Putamen (tissue), 1 donor: ENCODE measurements at places on chromosomes 16 and 17.

DNA sequence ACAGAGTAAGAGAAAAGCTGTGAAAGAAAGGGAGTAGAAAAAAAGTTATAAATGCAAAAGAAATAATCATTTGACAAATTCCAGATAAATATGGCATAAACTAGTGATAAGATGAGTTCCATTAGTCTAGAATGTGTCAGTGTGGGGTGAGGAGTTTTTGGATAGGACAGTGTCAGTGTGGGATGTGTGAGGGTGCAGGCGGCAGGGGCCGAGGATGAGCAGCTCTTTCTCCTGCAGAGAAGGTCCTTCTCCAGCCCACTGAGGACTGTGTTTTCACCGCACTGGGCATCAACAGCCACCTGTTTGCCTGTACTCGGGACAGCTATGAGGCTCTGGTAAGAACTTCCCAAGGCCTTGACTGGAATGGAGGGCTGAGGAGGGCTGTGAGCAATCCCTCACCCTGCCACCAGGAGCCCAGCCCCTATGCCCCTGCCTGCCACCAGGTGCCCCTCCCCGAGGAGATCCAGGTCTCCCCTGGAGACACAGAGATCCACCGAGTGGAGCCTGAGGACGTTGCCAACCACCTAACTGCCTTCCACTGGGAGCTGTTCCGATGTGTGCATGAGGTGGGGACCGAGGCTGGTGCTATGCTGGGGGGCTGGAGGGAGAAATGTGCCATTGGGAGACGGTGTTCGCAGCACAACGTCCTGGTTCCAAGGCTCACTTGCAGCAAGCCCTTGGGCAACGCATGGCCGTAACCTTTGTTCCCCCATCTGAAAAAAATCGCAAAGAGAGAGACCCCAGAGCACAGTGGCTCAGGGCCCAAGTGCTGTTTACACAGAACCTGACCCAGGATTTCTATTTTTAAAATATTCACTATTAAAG lies 13.1 kb downstream of the RAPGEFL1 start:
- no peak for DNase-seq

DNA sequence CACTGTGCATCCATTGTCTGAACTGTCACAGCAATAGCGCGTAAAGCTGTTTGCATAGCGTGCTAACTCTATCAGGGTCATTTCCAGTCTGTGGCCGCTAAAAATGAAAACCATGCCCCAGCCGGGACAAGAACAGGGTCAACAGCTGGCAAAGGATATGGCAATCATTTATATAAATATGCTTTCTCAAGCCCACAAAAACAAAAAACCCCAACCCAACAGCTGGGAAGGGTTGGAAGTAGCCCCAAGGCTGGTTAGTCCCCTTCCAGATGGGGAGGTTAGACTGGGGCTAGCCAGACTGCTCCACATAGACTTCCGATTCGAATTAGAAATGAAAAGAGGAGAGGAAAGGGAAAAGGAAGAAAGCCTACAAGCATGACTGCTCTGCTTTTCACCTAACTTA lies 203.3 kb upstream of the TBX2 start:
- DNase-seq: no peak

DNA sequence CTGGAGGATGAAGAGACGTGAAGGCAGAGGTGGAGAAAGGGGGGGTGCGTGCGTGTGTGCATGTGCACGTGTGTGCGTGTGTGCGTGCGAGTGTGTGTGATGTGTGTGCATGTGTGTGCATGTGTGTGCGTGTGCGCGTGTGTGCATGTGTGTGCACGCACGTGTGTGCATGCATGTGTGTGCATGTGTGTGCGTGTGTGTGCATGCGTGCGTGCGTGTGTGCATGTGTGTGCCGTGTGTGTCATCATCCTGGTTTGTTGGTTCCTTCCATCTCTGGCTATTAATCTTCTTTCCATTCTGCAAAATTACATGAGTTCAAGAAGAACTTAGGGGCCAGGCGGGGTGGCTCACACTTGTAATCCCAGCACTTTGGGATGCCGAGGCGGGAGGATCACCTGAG lies 17.0 kb upstream of the RPL38 start:
- DNase-seq: no peak

DNA sequence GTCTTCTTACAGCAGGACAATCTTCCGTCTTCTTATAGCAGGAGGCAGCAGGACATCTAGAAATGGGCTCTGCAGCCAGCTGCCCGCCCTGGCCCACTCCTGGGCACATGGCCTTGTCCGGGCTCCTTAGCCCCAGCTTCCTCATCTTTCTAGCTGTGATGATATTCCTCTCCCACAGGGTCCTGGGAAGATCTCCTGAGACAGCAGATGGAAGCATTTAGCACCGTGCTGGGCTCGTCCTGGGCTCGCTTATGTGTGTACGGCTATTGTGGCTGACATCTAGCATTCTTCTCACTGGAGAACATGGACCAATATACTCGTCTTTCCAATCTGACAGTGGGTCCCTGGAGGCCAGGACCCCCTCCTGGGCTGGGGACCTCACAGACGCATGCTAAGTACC lies 48.5 kb downstream of the TIMM22 start:
- DNase-seq: no peak

GRCh38 chr17:19325542-19325941 lies 37.0 kb downstream of the B9D1 start:
- DNase-seq: no peak

DNA sequence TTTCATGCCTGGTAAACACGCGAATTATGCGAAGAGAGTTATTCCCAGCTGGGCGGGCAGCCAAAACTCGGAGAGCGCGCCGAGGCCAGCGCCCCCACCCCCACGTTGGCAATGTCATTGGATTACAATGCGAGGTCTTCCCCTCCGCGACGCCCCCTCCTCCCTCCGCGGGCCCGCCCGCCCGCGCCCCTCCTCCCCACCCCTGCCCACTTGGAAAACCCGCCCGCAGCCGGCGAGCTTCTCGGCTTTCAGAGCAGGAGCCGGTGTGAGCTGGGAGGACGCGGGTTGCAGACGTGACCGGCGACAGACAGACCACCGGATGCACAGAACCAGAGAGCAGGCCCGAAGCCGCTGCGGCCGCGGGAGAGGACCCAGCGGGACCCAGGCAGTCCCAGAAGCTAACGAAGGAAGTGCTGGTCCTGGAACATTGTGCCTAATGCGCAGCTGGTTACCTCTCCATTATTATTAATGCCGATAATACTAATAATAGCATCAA lies 4.0 kb downstream of the NOG start:
- no peak for DNase-seq

DNA sequence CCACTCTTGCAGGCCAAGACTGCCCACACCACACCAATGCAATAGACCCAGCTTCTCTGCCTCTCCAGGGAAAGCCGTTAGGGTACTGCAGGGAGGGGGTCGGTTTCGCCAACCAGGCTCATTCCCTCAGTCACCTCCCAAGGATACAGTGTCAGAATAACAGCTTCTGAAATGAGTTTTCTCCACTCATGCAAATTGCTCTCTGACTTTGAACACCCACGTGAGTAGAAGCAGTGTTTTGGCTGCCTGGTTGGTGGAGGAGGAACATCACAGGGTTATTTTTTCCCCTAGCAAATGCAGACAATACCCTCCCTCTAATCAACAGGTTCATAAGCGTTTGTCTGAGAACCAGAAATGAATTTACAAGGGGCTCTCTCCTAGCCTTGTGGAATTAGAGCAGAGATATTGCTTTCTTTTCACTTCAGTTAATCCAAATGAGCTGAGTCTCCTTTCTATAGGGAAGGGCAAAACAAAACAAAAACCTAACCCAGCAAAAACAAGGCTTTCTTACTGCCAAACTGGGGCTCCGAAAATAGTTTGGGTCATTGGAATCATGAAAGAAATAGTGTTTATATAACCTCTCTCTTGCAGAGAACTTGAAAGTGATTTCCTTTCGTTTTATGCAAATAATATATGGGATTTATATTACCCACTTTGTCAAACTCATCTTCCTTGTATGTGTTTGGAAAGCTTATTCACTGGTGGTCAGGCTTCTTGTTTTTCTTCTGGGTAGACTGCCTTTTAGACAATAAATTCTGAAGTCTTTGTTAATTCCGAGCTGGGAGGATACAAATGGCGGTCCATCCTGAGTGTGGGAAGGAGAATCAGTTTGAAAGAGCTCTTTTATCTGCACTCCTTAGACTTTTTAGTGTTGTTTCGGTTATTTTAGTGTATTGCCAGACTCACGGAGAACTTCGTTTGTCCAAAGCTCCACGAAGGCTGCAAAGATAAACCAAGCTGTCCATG lies 229.9 kb downstream of the MSI2 start:
- no peak for DNase-seq

GRCh38 chr17:57715981-57716380 lies 29.1 kb downstream of the CCDC182 start:
- no peak for DNase-seq

GRCh38 chr17:71033336-71033735 lies 864.0 kb downstream of the KCNJ2 start:
- DNase-seq: no peak

DNA sequence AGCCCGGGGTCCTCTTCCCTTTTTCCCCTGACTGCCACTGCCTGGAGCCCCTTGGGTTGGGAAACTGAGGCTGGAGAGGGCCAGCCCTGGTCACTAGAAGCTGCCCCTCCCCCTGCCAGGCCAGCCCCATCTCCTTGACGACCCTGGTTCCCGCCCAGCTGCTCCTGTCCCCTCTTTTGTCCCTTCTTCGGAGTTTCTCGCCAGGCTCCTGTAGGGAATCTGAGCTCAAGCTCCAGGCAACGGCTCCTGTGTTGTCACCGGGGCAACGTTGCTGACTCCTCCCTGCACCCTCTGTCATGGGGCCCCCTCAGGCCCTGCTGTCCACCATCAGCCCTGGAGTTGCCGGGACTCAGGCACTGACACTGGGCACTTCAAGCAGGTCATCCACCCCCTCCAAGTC lies 5.7 kb downstream of the LLGL1 start:
- no peak for DNase-seq

DNA sequence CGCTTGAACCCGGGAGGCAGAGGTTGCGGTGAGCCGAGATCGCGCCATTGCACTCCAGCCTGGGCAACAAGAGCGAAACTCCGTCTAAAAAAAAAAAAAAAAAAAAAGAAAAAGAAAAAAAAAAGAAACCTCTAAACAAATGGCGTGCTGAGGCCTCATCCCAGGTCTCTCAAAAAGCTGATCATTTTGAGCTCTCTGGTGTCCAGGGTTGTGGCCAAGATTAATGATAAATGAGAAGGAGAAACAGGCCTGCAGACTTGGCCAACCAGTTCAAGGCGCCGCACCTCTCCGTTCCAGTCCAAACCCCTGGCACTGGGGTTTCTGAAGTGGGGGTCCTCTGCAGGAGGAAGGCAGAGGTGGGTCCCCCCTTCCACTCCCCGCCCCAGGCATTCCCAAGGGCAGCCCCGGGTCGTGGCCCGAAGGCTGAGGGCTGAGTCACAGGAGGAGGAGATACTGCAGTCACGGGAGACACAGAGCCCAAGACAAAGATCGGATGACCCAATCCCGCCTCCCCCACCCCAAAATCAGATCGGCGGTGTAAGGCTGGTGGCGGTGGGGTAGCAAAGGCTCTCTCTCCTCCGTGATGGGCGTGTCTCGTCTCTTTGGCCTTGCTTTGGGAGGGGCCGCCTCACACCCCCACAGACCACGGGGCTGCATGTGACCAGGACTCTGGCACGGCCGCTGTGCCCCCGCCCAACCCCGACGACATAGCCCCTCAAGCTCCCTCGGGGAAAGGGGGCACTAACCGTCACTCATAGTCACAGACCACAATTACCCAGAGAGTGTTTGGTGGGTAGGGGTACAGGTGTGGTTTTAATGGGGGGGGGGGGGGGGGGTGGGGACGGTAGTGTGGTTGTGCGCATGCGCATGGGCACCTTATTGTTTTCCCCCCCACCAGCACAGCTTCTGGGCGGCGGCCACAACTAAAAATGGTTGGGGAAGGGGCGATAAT lies 1.1 kb downstream of the VAT1 start:
- DNase-seq: no peak

- DNase-seq: no peak
Measured at GRCh38 chr16:17289674-17290635, 180.8 kb downstream of the XYLT1 start.

GRCh38 chr17:40862985-40863733 lies 3.9 kb downstream of the KRT12 start:
- no peak for DNase-seq

- DNase-seq: no peak
Measured at GRCh38 chr17:5592382-5592781, 8.1 kb upstream of the NLRP1 start.

GRCh38 chr17:8409966-8410882 lies 12.6 kb upstream of the RNF222 start:
- DNase-seq: peak; percentile 80

- no peak for DNase-seq
Measured at GRCh38 chr16:66605177-66605978, 874 bp downstream of the CMTM3 start.

DNA sequence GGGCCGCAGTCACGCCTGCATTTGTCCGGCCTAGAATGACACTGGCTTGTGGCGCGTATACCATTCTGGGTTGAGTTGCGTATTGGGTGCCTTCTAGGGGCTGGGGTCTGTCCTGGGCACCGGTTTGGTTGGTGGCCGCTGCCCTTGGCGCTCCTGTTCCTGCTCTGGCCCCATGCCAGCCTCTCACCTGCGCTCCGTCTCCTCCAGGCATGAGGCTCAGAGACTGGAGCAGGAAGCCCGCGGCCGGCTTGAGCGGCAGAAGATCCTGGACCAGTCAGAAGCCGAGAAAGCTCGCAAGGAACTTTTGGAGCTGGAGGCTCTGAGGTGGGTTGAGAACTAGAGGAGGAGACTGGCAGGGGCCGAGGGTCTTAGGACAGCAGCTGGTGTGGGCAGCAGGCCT lies 17.4 kb downstream of the CDIPT start:
- no peak for DNase-seq

GRCh38 chr16:48526058-48526957 lies 83.7 kb downstream of the N4BP1 start:
- DNase-seq: no peak

DNA sequence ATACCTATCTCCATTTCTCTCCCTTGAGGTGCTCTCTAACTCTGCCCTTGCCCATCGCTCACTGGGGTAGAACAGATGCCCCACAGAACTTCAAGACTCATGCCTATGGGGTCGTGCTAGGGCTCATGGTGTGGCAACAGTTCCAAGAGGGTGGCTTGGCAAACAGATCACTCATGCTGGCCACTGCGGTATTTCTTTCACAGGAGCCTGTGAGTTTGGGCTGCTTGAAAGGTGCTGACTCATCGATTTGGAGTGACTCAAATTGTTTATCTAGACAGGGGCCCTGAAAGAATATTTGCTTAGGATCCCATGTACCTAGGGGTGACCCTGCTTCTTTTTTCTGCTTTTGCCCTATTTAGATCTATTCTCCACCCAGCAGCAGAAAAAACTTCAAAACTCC lies 69.9 kb downstream of the IRX5 start:
- DNase-seq: no peak
